ENCODE measurements at places on chromosomes 5 and 9.
A peak's percentile ranks its signal among the peaks of the same experiment; 100 is the strongest.

- no peak for DNase-seq
Observed at GRCh38 chr5:2921176-2921575, 169.7 kb upstream of the IRX2 start.

DNA sequence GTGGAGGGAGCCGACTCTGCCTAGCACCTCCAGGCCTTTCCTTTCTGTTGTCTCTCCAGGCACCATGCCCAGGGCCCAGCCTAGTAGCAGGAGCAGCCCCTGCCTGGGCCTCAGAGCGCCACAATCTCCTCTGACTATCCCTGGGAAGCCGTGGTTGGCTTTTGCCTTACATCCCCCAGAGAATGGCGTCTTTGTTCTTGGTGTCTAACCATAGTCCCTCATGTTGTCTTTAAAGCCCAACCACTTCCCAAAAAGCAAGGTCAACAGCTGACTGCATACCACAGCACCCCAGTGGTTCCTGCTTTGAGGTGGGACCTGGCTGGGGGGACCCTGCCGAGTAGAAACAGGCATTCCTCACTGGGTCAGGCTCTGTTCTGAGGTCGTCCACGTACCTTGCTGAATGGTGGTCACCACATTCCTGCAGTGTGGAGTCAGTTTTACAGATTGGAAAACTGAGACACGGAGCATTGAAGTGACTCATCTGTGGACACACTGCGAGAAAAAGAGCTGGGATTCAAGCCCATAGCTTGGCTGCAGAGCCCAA, 13.7 kb upstream of the CERCAM start:
- DNase-seq, result no peak

DNA sequence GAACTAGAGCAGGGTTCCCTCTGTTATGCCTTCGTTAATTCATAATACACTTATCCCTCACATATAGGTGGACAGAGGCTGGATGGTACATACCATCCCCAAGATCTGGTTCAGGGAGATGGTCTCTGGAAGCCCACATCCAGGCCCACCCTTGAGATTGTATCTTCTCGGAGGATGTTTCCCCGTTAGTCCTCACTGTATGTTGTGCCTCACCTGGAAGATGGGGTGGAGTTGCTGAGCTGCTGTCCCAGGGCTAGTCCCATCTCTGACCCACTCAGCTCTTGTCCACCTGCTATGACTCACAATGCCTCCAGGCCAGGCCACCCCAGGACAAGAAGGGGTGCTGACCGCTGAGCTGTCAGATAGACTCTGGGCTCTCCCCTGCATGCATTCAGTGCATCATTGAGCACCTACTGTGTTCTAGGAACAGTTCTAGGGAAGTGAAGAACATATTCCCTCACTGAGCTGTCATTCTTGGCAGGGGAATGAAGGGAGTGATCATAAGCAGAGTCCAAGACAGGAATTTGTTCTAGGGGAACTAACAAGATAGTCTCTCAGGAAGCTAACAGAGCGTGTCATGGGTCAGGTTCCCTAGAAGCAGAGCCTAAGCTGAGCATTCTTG, at the start of gene CBY3:
Gene CBY3 (minus strand): TSS at position 255 of the 622 bp plus-strand sequence. CDS start 116 bp downstream, at position 139.
- DNase-seq, result no peak

- no peak for DNase-seq
Observed at GRCh38 chr5:55063220-55063863, 39.1 kb upstream of the GZMA start.

GRCh38 chr5:51968756-51969155, 585.5 kb downstream of the ISL1 start:
- no peak for DNase-seq

GRCh38 chr5:145943674-145944121, 7.3 kb downstream of the SH3RF2 start:
- DNase-seq, result no peak

GRCh38 chr5:148938522-148938882, 112.1 kb downstream of the ADRB2 start:
- DNase-seq, result no peak

DNA sequence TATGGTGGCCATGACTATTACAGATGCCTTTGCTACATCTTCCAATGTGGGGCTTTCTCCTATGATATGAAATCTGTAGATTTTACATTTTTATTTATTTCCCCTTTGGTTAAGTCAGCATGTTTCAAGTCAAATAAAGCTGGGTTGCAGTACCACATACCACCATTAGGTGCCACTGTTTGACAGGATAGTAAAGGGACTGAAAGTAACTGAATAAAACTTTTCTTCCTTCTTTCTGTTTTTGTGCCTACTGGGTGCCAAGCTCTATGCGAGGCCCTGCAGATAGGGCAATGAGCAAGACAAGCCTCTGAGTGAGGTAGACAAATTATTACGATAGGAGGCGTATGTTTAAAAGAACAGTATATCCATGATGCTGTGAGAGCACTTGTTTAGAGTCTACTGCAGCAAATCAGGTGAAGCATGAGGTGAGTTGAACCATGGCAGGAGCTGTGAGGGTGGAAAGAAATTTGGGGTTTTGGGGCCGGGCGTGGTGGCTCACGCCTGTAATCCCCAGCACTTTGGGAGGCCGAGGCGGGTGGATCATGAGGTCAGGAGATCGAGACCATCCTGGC, 64.8 kb downstream of the GDNF start:
- DNase-seq, result no peak

GRCh38 chr5:73426034-73426433, 22.5 kb downstream of the FOXD1 start:
- no peak for DNase-seq

GRCh38 chr9:125099816-125100215, 43.5 kb downstream of the SCAI start:
- DNase-seq, result no peak

DNA sequence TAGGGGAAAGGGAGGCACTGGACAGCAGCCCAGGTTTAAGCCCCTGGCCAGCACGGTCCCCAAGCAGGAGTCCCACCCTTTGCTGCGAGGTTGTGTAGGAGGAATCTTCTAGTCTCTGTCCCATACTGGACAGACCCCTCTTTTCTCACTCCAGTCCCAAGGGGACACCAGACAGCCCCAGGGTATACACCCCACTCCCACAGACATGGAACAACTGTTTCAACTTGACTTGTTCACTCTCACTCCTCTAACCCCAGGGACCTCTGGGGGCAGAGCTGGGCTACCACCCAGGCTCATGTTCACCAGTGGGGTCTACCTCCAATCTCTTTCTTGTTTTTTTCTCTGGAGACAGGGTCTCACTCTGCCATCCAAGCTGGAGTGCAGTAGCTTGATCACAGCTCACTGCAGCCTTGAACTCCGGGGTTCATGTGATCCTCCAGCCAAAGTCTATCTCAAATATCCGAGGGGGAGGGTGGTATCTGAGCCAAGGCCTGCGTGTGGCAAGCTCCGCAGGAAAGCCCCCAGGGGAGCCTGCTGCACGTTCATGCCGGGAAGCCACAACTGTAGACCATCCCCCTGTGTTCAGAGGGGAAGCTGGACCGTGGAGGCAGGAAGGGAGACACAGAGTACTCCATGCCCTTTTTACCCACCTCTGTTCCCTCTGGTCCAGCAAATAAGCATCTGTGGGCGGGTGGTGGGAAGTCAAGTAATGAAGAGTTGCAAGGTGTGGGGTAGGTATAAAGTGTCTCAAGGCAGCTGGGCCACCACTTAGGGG, 1.8 kb downstream of the PTGES2 start:
- DNase-seq, result no peak

DNA sequence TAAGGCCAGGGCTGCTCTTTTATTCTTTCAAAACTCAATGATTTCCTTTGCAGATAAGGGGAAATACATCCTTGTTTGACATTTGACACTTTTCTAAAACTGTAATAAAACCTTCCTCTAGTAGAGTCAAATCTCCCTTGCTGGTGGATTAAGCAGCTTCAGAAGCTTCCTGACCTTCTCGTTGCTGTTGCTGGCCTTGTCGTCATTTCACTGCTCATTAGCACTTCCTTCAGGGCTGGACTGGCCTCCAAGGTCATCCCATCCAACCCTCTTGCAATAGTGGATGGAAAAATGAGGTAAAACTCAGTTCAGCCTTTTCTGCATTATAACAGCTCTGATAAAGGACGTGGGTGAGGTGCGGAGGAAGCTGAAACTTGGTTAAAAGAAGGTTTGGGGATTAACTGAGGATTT, 1.1 kb upstream of the ADAMTSL1 start:
- no peak for DNase-seq

DNA sequence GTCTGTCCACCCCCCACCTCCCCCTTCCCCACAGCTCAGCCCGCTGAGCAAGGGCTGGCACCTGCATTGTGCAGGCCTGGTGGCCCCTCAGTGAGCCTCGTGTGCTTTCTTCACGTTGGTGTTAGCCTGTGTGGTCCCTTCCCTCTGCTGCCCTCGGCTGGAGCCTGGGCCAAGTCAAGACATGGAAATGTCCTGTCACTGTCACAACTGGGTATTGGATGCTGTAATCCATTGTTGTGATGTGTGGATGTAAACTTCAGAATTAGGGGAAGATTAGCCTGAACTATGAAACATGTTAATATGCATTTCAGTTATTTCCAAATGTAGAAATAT, 103.9 kb downstream of the TRIO start:
- DNase-seq, result no peak

DNA sequence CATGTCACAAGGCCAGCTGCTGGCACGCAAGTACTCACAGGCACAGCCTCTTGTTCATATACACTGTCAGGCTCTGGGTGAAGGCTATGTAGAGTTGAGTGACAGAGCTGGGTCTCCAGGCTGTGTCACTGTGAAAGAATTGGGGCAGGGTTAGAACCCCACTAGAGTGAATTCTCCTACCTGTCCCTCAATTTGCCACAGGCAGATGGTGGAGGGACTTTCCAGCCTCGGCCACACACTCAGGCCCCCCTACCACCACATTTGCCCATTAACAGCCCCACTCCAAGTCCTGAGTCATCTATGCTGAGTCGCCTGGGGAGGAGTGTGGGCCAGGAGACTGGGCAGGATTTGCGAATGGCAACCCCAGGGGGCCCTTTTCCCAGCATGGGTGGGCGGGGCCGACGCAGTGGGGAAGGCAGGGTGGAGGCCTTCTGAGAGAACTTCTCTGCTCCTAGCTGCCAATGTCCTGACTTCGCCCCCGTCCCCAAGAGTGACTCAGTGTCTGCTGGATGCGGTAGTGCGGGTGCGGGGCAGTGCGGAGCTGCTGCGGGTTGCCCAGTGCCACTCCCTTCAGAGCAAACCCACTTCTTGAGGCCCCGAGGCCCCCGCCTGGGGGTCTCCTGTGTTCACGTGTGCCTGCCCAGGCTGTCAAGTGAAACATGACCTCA, 50.3 kb upstream of the PSD2 start:
- peak; percentile 71 for DNase-seq

DNA sequence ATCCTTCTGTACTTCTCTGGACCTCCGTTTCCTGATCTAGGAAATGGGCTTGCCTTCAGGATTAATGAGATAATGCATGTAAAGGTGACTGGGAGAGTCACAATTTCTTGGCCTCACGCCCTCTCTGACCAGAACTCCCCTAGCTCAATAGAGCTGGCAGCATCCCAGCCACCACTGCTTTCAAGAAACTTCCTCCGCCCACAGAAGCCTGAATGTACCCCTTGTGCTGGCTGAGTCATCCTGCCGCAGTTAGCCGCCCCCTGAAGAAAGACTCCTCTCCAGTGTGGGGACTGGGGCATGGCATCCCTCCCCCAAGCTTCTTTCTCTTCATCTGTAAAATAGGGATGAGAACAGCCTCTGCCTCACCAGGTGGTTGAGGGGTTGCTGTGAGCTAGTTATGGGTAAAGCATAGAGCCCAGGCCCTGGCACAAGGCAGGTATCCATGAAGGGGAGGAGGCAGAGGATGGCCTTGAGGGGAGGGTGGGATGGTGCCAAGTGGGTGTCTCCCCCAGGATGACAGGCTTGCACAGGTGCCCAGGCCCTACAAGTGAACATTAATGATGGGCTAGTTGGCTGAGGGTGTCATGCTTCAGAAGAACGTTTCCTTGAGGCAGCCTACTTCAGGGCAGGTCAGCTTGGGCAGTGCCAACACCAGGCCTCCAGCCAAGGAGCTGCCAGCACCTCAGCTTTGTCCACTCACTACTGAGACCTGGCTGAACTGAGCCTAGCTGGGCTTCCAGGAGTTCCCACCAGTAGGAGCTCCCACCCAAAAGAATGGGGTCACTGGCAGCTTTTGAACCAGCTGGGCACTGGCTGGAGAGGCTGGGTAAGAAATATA, 3.4 kb downstream of the PDLIM4 start:
- DNase-seq, result peak; percentile 51

- DNase-seq, result no peak
Observed at GRCh38 chr9:99466104-99466503, 244.0 kb downstream of the SEC61B start.

GRCh38 chr9:107286057-107286456, 3.0 kb downstream of the RAD23B start:
- no peak for DNase-seq

DNA sequence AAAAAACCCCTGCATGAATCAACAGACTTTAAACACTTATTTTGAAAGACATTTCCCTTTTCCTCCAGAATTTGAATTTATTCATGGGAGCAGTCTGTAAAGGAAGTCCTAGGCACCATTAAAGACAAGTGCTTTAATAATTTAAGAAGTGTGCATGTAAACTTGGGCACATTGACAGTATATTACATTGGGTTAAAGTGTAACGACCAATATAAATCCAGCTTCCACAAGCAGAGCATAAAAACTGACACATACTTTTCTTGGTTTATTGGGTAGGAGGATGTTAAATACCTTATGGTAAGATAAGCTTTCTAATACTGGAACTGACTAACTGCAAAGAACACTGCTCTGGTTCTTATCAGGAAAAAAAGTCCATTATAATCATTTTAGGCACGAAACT, 1.2 kb upstream of the ENTREP1 start:
- no peak for DNase-seq

GRCh38 chr5:158461240-158461854, 602.4 kb upstream of the CLINT1 start:
- no peak for DNase-seq

DNA sequence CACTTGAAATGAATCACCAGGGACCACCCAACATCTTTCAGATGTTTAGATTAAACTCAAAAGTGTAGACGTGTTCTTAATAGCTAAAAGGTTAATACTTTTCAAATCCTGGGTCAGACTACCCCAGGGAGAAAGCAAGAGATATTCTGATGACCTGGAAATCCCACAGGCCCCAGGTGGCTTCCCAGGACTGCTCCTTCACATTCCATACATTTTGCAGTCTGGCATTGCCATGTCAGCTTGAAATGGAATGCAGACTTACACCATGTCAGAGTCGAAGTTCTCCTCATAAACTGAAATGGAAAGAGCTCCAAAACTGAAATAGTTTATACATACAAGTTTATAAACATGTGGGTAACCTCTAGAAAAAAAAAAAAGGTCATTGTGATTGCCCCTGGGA, 61.5 kb downstream of the TMEM167A start:
- DNase-seq, result no peak

DNA sequence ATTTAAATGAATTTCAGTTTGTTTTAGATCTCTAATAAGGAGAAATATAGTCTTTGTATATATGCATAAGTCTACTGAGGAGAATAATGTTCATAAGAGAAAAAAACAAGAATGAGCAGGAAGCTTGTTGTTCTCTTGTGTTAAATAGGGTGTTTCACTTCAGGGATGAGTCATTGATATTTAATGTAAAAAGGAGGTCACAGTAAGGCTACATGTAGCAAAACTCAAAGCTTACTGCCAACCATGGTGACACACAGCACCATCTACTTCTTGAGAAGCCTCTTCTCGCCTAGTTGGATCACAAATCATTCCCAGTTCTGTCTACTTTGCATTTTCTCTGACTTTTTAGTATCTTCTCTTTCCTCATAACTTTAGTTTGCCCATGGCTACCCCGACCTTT, 1466.0 kb upstream of the C9orf72 start:
- DNase-seq, result no peak

- DNase-seq, result no peak
Observed at GRCh38 chr5:58666141-58666540, 83.3 kb downstream of the RAB3C start.

GRCh38 chr9:127178686-127179632, 56.5 kb upstream of the ANGPTL2 start:
- DNase-seq, result no peak

- DNase-seq, result no peak
Observed at GRCh38 chr5:61349935-61350334, 17.9 kb downstream of the ZSWIM6 start.

Measured in AG04449 (cell line).